ENCODE measurements at places on chromosomes 12 and 14.

DNA sequence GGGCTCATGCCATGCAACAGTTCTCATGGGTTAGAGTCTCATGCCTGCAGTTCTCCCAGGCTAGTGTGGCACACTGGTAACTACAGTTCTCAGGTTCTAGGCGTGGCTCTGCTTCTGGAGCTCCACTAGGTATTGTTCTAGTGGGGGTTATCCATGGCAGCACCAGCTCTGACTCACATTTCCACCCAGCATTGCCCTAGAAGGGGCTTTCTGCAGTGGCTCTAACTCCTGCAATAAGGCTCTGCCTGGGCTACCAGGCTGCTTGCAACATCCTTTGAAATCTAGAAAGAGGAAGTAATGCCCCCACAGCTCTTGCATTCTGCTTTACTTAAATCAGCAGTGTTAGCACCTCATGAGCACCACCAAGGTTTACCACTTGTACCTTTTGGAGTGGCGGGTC lies 220.3 kb upstream of the ARID2 start:
- no peak for DNase-seq

- no peak for DNase-seq
These were observed 121.1 kb upstream of the ATF1 start for GRCh38 chr12:50642761-50643160.

DNA sequence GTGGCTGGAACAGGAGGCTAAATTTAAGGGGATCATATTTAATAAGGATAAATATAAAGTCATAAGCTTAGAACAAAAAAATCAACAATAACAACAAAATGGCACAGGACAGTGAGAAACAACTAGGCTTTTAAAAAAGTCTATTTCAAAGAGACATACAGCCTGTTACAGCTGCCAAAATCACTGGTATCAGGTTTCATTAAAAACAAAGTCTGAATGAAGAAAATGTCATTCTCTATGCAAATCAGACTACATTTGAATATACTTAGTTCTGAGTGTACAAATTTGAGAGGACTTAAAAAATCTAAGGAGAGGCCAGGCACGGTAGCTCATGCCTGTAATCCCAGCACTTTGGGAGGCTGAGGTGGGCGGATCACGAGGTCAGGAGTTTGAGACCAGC lies 44.0 kb downstream of the TFCP2 start:
- DNase-seq, result no peak

DNA sequence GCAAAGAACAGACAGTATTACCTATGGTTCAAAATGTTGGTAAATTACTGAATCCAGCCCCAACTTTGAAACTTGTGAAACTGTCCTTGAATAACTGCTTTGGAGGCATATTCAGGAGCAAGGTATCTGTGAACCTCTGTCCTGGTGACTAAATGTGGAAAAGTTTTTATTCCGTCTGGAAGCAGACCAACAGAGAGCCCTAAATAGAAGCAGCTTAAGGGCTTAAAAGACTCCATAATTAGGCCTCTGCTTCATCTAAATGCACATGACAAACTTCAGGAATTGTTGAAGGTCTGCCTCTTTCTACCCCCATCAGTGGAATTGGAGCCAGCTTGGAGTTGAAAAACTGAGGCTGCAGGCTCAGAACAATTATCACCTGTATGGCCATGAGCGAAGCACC lies 276.5 kb downstream of the KCNH5 start:
- no peak for DNase-seq

GRCh38 chr14:68578597-68578996 lies 214.3 kb downstream of the ZFP36L1 start:
- no peak for DNase-seq
